ENCODE measurements at places on chromosomes 11 and 22. TPM values are rescaled to one million over a fixed set of nuclear protein-coding genes. Genes with fewer than 3 reads are reported as not detected.

Gene CHCHD10
- 16.9 TPM for polyA plus RNA-seq

Gene HMOX1
- polyA plus RNA-seq, result 55.2 TPM

Gene OR5D16
- polyA plus RNA-seq, result not detected

Gene MS4A7
- polyA plus RNA-seq, result not detected

Gene DEUP1
- polyA plus RNA-seq, result not detected

- DNase-seq, result no peak
Measured at GRCh38 chr11:32374261-32374711, 61.1 kb downstream of the WT1 start.

- no peak for DNase-seq
Measured at GRCh38 chr11:315051-315481, 1.2 kb downstream of the IFITM1 start.

- no peak for DNase-seq
Measured at GRCh38 chr11:9092853-9093778, 1.7 kb upstream of the SCUBE2 start.

DNA sequence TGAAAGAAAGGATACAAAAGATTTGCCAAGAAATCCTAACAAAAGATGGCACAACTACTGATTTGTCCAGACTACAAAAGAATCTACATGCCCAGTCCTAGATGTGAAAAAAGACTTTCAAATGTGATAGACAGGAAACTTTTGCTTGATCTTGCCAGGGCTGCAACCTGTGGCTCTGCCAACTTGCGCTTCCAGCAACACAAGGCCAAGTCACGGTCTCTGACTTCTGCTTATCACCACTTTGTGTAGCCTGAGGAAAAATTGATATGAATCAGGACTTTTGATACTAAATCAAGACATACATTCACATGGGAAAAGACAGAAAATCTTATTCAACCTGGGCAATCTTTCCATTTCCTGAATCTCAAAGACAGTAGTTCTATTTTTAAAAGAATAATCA, 366.0 kb downstream of the RAB38 start:
- no peak for DNase-seq

GRCh38 chr11:122345586-122345985, 229.6 kb upstream of the BLID start:
- no peak for DNase-seq

GRCh38 chr11:3994030-3994640, 100.5 kb upstream of the RRM1 start:
- DNase-seq, result no peak

DNA sequence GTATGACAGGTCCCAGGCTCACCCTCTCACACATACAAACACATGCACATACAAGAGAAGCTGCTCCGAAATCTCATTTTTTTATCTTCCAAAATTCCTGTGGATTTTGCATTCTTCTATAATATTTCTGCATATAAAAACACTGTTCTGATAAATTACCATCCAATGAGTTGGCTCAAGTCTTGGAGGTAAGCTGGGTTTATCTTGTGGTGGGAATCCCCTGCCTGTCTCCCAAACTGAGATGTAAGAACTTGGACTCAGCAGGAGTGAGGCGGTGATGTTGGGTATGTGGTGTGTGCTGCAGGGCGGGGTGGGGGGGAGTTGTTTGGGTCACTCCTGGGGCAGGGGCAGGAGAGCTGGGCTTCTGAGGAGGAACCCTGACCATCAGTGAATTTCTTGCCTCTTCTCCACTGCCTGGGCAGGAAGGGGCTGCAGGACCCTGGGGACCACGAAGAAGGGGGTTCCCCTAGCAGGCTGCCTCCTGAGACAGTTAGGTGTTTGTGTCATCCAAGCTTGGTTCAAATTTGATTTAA, 6.8 kb upstream of the P2RY6 start:
- DNase-seq, result no peak

- DNase-seq, result no peak
Measured at GRCh38 chr22:29750559-29751538, 16.0 kb downstream of the ZMAT5 start.

- no peak for DNase-seq
Measured at GRCh38 chr11:7413961-7414915, 71.1 kb upstream of the OLFML1 start.

GRCh38 chr11:13763341-13763740, 94.9 kb downstream of the FAR1 start:
- no peak for DNase-seq

DNA sequence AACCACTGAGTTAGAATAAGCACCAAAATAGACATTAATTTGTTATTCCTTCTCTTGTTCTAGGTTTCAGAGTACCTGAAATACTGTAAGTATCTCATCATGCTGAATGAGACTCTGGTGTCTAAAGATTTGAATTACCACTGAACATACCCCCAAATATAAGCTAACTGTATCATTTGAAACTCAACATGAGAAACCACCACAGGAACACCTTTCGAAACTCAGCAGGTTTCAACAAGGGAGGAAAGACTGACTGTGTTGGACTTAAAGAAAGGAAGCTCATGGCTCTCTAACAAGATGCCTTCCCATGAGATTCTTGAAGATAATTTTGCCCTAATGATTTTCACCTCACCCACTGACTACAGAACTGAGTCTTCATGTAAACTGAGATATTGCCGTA, 37.0 kb downstream of the PRCP start:
- no peak for DNase-seq

DNA sequence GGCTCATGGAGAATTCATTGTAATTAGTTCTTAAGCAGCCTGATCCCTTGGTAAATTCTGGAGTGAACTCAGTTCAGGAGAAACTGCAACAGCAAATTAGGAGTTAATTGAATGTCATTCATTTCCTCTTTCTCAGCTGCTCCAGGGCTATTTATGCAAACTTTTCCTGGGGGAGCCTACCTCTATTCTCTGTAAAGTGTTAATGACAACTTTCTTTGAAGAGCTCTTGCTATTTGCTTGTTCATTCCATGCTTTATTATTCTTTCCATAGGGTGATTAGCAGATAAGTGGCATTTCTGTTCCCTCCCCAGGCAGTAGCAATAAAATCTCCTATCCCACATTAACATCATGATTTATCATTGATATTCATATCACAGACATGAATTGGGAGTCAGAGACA, 267.6 kb upstream of the DDI1 start:
- DNase-seq, result no peak

Data from AG04450 (cell line).